ENCODE measurements at places on chromosomes 2 and 18.
A peak's percentile ranks its signal among the peaks of the same experiment; 100 is the strongest.

DNA sequence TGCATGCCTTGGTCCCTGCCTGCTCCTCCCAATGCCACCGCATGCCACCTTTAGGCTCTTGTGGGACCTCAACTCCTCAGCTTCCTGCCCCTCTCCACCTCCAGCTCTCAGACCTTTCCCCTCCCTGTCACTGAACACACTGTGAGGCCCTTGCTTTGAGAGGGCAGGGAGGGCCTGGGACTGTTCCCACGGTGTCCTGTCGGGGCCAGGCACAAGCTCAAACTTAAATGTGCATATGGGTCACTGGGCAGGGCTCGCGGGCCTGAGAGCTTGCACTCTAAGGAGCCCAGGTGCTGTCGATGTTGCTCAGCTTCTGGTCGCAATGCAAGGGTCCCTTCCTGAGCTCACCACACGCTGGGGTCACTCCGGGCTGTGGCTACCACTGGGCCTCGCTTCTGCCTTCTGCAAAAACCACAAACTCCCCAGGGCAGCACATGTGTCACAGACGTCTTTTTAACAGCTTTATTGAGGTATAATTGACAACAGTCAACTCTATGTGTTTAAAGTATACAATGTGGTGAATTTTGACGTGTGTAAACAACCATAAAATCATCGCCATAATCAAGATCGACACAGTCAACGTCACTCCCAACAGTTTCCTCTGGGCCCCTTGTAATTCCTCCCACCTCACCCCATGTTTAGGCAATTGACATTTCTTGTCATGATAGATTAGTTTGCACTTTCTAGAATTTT, 11.9 kb upstream of the B3GNT7 start:
- DNase-seq, result no peak

GRCh38 chr2:28276076-28276618, 116.5 kb upstream of the FOSL2 start:
- DNase-seq, result peak; percentile 12

DNA sequence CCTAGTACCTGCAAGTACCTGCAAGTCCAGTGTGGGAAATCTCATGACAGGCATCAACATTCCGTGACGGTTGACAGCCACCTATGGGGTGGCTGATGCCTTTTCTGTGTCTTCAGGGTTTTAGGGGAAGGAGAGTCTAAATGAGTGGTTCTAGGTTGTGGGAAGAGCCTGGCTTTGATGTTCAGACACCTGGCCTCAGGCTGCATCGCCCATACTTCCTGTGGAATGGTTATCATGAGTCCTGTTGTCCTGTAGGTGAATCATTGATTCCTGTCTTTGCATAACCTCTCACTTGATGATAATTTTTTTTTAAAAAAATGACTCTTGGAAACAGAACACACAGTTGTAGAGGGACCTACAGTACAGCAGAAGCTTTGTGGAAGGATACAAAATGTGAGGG, 108.9 kb downstream of the NEDD4L start:
- DNase-seq, result no peak

- DNase-seq, result no peak
These were observed 312.9 kb upstream of the CDH19 start for GRCh38 chr18:66916834-66917233.

DNA sequence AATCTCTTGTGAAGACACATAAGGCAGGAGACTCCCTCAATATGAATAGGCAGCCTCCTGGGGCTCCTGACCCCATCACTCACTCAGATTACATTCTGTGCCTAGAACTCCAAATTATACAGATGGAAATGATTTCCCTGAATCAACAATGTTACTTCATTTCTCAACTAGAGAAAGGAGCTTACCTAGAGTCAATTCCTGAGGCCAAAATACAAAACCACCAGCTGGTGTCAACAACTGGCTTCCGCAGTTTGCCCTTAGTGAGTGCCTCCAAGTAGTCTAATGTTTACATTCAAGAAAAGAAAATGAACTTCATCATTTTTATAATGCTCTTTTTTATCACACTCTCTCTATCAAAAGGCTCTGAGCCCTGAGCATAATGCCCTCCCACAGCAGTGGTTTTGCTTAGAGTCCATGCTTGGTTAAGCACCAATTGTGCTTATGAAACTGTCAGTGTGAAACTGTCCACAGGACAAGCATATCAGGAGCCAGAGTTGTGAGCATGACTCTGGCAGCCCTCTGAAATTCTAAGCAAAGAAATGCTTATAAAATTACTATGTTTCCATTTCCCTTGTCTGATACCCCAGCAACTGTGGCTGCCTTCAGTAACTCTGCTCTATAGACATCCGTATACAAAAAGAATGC, 305.7 kb upstream of the PKDCC start:
- no peak for DNase-seq

GRCh38 chr2:10668402-10669012, 21.3 kb downstream of the NOL10 start:
- DNase-seq, result no peak

GRCh38 chr2:103809941-103810441, 1043.9 kb upstream of the POU3F3 start:
- no peak for DNase-seq

- no peak for DNase-seq
These were observed 144.3 kb upstream of the TFPI start for GRCh38 chr2:187698374-187699110.

DNA sequence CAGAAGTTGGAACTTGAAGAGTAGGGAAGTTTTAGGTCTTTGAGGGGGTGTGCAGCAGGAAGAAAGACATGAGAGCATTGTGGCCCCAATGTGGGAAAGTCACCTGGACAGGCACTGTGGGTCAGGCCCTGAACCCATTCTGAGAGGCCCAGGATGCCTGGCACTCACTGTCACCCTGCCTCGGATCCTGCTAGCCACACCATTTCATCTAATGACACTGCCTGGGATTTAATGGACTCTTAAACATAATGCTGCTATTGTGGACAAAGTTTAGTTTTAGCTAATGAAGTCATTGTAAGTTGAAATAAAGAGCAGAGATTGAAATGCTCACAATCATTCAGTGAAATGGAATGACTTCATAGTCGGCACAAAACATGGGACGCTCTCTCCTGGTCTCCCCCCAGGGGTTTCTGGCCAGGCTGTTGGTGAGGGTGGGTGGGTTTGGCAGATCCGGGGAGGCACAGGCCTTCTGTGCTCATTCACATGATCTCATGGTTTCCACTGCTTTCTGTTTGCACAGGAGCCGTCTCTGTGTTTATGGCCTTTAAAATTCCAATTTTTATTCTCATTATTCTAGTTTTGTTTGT, 141.8 kb upstream of the KLHL29 start:
- no peak for DNase-seq

GRCh38 chr2:86416146-86416545, 25.0 kb upstream of the KDM3A start:
- DNase-seq, result no peak

GRCh38 chr2:167891841-167892240, 355.6 kb downstream of the STK39 start:
- no peak for DNase-seq

GRCh38 chr2:208274748-208275147, 8.7 kb downstream of the PIKFYVE start:
- DNase-seq, result no peak

DNA sequence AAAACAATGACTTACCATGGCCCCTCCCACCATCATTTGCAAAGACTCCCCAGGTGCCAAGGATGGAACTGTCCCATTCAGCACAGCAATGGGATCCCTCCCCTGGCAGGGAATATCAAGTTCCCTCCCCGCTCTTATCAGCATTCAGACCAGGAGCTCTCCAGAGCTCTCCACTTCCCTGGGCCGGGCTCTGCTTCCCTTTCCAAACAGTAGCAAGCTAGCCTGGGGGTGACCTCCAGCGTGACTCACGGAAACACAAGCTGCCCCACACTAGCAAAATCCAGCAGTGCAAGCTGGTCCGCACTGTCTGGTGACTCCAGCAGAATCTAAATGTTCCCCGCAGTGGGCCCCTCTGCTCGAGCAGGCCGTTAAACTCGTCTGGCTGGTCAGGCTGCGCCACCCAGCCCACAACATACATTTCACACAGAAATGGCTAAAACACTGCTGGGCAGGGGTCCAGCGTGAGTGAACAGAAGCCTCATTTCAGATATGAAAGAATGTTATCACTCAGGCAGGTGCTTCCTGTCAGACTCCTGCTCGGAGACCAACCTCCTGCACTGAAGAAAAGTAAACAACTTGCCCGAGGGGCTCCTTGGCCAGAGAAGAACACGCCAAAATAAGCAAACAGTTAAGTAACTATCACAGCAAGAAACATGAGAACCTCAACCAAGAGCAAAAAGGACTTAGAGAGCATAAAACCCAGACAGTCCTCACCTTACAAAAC, 33.9 kb downstream of the STAT1 start:
- no peak for DNase-seq

DNA sequence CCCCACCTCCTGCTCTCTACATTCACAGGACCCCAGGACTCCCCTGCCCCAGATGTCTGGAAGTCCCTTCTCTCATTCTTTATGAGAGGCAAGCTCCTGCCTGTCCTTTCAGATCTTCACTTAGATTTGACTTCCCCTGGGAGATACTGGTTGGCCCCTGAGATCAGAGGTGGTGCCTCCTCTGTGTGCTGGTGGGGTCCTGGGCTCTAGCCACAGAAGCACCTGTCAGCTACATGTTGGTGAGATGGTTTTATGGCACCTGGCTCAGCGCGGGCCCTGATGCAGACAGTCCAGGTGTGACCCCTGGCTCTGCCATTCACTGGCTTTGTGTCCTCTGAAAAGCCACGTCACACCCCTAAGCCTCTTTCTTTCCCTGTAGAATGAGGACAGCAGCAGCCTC, 369.6 kb upstream of the ID2 start:
- DNase-seq, result no peak

GRCh38 chr2:86480105-86480504, 38.9 kb downstream of the KDM3A start:
- DNase-seq, result no peak

DNA sequence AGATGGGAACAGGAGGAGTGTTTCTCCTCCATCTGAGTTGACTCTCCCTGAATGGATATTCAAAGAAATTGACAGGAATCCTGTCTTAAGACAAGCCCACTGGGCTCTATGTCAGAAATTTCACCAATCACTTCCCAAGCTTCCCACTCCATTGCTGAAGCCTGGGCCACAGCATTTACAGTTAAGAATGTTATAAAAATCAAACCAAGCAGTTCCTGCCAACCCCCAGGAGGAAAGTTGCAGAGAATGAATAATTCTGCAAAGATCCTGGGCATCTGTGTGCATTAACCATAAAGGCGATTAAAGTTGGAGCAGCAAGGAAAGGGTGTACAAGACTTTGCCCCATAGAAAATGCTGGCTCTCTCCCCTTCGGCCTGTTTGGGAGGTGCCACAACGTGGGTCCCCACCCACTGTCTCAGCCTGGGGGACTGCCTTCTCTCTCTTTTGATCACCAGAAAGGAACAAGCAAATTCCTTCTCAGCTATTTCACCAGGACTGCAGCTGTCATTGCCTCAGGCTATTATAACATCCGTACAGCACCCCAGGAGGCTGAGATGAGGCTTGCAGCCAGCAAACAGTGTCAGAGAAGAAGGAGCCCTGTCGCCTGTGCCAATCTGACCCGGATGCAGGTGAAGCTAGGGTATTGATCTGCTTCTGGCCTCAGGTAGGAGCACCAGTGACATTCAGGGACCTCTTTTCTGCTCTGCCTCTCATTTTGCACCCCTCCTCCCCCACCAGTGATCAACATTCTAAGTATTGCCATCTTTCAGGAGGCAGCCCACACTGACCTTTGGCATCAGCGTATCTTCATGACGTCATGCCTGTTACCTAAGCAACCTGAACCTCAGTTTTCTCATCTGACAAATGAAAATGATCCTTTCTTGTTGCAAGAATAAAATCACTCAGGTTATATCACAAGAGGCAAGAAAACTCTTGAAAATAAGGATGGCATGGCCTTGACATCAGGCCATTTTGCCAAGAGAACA, 219.0 kb downstream of the SH3BP4 start:
- no peak for DNase-seq
